ENCODE measurements at places on chromosomes 4 and X.

GRCh38 chrX:68332201-68332731 is 101.0 kb downstream of the OPHN1 start:
- no peak for DNase-seq

DNA sequence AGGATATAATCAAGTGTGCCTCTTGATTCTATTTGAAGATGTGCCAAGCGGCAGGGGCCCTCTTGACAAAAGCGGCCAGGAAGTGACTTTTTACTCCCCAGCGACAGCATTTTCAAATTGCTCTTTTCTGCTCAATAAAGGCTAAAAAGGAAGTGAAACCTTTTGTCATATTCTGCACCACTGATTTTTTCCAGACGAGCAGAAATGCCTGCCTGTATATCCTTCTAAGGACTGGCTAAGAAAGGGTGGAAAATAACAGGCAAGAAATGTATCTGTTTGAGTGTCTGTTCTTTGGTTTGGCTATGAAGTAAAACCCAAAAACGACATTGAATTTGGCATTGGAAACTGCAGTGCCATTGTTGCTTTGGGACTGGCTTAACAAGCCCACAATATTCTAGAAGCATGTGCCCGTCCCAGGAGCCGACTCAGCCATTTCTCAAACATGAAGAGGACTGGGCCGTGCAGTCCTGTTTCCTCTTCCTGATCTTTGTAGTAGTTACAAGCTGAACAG is 25.4 kb downstream of the TMSB4X start:
- DNase-seq: no peak

DNA sequence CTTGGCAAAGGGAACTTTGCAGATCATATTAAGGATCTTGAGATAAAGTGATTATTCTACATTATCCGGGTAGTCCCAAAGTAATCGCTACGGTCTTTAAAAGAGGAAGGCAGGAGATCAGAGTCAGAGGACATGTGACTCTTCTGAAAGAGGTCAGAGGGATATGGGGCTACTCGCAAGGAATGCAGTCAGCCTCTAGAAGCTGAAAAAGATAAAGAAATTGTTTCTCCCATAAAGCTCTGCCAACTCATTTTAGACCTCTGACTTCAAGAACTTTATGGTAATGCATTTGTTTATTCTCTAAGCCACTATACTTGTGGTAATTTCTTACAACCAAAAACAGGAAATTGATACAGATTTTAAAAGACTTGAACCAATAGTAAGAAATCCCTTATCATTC is 48.6 kb downstream of the NPY5R start:
- DNase-seq: no peak

- DNase-seq: no peak
Measured at GRCh38 chr4:40575846-40576245, 53.8 kb downstream of the RBM47 start.

DNA sequence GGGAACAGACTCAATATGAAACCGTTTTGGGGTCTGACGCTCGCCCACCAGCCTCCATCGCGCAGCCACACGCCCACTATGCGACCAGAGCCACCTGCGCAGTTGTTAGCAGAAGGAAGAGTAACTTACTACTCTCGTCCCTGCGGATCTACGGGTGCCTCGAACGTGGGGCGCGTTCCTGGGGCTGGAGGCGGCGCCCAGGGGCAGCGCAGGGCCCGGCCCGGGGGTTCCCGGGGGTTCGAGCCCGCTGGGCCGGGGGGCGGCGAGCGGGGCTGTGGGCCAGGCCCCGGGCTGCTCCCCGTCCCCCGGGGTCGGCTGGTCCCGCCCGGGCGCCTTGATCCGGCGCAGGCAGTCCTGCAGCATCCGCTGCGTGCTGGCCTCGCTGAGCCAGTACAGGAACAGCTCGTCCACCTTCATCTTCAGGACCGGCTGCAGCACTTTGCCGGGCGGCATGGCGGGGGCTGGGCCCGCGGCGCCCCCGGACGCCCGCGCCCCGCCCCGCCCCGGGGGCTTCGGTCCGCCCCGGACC is 404 bp downstream of the PPP2R3B start:
- peak; percentile 18 for DNase-seq

GRCh38 chr4:43316813-43317212 is 424.3 kb downstream of the GRXCR1 start:
- no peak for DNase-seq

DNA sequence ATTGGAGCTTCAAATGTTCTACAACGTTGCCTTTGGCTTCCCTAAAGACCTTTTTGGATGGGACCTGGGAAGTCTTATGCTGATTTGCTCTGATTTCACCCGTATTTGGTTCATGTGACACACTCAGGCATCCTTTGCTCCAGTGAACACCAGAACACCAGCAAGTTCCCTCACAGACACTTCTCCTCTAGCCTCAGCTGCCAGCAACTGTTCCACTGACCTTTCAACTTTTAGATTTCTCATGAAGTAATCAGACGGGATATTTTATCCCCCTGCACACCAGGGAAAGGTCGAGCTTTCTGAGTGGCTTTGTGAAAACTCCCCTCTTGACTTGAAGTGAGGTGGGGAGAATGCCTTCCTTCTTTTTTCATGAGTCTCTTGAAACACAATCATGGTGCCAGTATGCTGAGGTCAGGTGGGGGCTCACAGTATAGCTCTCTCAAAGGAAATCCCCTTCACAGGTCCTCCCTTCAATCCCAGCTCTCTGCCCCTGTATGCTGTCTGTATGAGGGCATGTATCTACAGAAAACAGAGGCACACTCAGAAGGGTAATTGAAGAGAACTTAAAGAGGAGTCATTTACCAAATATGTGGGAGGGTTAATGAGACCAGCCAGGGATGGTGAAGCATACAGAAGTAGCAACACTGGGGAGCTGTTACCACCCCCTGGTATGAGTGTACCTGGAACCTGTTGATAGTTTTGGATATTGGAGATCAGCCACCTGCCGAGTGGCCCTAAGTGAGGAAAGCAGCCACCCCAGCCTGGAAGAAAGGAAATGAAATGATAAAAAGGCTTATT is 62.7 kb downstream of the FGFBP1 start:
- no peak for DNase-seq

DNA sequence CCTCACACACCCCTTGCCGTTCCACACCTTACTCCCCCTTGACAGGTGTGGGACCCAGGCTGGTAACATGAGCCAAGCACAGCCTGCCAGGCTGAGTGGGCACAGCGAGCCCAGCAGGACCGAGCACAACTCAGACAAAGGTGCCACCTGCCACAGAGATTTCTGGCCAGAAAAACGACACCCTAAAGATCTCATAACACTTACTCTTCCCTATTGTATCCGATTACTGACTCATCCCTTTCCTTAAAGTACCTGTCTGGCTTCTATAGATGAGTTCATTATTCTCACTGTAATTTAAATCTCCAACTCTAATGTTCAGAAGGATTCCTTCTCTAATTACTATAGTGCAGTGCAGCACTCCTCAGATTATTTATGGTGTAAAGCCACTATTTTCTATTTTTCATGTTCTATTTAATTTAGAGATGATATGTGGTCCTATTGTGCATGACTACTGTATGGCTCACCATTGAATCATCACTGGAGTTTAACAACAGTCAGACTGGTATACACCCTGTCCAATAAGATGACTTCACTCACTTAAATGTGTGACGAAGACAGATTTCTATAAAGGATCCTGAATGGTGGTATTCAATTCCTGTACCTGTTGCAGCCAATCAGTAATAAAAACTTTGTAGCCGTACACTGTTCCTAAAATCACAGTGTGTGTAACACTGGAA is 7.6 kb upstream of the SYTL5 start:
- no peak for DNase-seq

DNA sequence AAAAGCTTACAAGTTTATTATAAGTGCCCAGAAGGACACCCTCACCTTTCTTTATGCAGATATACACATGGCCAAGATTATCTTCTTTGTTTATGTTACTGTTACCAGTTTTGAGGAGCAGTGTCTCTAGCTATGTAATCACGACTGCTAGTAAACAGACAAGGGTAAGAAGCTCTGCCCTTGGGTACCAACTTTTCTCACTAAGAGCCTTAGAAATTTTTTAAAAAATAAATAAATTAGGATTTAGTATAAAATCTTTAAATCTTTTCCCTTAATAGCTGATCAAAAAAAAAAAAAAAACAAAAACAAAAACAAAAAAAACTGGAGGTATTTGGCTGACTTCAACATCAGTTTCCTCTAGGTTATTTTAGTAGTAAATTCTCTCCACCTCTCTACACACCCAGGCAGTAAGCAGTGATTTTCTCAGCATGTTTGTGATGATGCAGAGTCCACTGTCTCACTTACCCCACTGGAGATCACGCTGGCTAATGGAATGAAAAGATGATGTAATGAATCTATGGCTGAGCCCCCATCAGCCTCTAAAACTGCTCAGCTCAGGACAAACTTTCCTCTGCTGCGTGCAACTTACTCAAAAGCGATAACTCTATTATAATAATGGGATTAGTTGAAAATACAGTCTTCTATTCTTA is 125.9 kb downstream of the FRYL start:
- DNase-seq: no peak

DNA sequence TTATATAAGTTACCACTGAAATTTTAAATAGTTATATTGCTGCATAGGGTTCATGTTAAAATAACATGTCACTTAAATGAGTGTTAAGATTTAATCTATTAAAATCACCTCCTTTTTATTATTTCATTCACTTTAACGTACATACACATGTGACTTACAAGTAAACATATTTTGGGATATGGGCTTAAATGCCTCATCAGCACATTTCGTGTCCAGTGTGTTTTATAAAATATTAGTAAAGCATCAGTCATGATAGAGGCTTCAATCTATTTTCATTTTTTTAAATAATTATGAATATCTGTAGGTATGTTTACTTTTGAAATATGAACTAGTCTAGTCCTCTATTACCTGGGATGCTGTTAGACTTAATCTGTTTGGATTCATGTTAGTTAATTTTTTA is 143.6 kb downstream of the NPNT start:
- DNase-seq: no peak

- no peak for DNase-seq
Measured at GRCh38 chrX:129698150-129698549, 40.6 kb upstream of the XPNPEP2 start.

- no peak for DNase-seq
Measured at GRCh38 chr4:183550345-183551093, 45.7 kb downstream of the ING2 start.

GRCh38 chr4:144360146-144360793 is 219.8 kb upstream of the GYPA start:
- DNase-seq: no peak
